ENCODE measurements at places on chromosomes 5 and 9.

DNA sequence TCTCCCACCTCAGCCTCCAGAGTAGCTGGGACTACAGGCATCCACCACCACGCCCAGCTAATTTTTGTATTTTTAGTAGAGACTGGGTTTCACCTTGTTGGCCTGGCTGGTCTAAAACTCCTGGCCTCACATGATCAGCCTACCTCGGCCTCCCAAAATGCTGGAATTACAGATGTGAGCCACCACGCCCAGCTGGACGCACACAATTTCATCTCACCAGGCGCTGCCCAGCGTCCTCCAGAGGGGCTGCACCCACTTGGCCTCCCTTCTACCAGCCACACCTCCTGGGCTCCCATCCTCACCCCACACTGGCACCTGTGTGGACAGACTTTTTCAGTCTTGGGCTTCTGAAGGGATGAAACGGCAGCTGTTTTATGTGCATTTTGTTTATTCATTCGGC is 3.8 kb upstream of the EXOC3 start:
- no peak for DNase-seq

DNA sequence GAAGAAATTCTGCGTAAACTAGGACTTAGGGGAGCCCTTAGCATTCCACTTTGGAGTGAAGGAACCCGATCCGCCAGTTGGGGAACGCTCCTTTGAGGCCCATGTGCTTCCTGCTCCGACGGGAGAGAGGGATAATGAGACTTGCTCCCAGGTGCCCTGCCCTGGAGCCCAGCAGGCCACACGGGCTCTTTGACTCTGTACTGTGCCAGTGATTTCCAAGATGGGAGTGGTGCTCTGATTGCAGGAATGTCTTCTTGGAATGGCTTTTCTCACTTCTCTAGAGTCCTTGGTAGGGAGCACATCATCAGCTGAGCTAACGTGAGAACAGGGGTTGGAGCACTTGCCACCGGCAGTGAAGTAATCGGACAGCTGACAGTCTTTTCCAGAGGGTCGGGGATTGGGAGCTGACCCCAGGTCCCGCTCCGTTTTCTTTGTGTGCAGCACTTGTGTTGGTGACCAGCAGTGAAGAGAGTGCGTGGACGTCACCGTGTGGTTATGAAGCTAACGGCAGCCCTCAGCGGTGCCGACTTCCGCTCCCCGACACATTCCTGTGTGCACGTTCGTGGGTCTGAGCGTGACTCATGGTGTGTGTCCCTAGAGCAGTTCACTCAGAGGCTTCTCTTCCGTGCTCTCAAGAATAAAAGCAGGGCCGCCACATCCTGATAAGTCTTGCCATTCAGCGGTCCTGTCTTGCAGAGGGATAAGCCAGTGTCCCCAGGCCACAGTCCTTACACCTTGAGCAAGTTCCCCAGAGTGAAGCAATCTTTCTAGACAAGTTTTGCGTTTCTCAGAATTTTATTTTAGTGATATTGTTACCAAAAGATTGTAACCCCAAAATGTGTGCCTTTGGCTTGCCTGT is 25.6 kb downstream of the ABL1 start:
- no peak for DNase-seq

DNA sequence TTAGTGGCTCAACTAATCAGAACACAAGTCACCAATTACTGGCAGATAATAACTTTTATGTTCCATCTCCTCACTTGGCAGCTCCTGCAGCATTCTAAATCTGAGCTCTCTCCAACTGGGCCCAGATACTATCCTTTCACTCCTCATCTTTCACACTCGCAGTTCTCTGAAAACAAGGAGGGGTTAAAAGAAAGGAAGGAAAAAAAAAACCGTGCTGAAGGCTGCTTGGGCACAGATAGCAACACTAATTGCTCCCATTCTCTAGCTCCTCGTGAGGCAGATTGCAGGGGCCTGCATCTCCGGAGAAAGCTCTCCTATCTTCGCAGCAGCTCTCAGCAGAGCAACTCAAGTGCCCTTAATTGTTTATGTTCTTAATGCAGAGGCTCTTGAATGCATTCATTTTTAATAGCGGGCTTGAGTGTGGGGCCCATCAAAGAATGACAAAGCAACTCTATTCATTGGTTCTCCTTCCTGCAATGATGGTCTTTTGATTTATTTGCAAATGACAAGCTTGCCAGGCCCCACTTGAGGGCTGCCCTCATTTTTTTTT is 23.9 kb downstream of the TLE1 start:
- DNase-seq, result no peak

GRCh38 chr5:118146824-118147223 is 841.5 kb downstream of the DTWD2 start:
- no peak for DNase-seq

- no peak for DNase-seq
These were observed 333.2 kb downstream of the NDUFS4 start for GRCh38 chr5:53893626-53894025.

DNA sequence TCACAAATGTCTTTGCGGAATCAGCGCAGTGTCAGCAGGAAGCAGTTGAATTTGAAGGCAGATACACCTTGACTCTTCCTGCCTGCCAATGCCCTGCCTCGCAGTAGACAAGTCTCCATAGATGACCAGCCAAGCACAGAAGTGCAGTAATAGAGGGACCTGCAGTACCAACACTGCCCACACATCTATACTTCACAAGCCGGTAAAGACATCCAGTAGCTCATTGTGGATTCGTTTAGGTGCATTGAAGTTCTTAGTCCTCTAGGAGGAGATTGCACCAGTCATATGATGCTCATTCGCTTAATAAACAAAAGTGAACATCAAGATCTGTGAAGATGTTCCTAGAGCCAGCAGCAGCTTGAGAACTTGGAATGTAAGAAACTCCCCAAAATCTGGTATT is 7.1 kb upstream of the IFNA2 start:
- no peak for DNase-seq

- no peak for DNase-seq
These were observed 1174.5 kb downstream of the DTWD2 start for GRCh38 chr5:117813850-117814249.

DNA sequence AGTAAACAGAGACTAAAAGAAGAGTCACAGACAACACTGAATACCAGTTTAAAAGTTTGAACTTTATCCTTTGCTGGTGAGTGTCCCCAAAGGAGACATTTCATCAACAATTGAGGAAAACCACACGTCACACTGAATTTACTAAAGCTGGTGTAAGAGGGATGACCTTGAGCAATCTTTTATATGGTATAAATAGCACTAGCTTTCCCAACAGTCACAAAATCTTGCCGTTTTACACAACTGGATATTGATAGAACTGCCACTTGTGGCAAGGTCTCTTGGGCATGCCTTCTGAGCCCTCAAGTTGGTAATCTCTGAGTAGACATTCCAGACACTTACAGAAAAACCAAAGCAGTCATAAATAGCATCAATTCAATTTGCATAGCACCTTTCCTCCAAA is 311.5 kb upstream of the TARS1 start:
- no peak for DNase-seq

GRCh38 chr9:136078024-136078423 is 17.1 kb downstream of the NACC2 start:
- no peak for DNase-seq

DNA sequence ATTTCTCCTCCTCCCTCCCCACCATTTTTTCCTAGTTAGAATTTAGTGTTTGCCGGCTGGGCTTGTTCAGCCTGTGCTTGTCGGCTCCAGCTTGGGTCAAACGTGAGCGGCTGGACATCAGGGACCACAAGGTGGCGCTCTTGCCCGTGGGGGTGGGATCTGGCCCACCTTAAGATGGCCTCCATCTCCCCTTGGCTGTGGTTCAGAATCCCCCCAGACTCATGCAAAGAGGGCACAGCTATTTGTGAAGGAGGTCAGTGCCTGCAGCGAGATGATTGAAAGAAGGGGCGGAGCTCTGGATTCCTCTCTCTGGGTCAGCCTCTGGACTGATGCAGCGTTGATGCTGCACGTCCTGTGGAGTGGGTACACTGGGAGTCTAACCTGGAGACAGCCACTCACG is 283.3 kb upstream of the TUT7 start:
- DNase-seq, result no peak

- DNase-seq, result no peak
These were observed 5.6 kb upstream of the AMBP start for GRCh38 chr9:114083666-114084065.

GRCh38 chr5:55541056-55541635 is 6.4 kb upstream of the PLPP1 start:
- DNase-seq, result no peak

DNA sequence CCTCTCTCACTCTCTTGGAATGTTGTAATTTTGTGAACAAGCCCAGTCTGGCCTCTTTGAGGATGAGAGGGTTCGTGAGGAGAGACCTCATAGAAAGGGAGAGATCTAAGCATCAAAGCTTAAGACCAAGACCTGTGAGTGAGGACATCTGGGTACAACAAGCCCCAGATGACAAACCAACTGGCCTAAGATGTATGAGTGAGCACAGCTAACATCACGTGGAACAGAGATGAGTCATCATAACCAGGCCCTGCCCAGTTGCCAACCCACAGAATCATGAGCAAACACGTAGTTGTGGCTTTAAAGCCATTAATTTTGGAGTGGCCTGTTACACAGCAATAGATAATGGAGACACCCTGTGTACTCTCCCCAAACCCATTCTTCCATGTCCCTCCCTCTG is 439.1 kb upstream of the KIF2A start:
- peak; percentile 18 for DNase-seq

Data from NCI-H2029 (cell line).